ENCODE measurements at places on chromosomes 5 and 9.

- DNase-seq: no peak
Observed at GRCh38 chr9:33877727-33878489, 60.9 kb downstream of the UBE2R2 start.

GRCh38 chr5:112923148-112923917, 1.3 kb upstream of the REEP5 start:
- no peak for DNase-seq

- DNase-seq: no peak
Observed at GRCh38 chr5:89613222-89613956, 730.4 kb upstream of the MEF2C start.

- DNase-seq: no peak
Observed at GRCh38 chr5:169606279-169606678, 22.7 kb downstream of the SPDL1 start.

GRCh38 chr5:175344331-175345195, 99.4 kb downstream of the DRD1 start:
- DNase-seq: no peak

All from kidney glomerular epithelial cell (primary cell).